Naive thymus-derived CD8-positive, alpha-beta T cell (primary cell): ENCODE measurements at places on chromosomes 7 and 10. TPM values are rescaled to one million over a fixed set of nuclear protein-coding genes. Genes with fewer than 3 reads are reported as not detected.

The WDFY4 gene
- 0.35 TPM for polyA plus RNA-seq

The RNF32 gene
- 0.34 TPM for polyA plus RNA-seq

The CREB5 gene
- polyA plus RNA-seq, result not detected

The CEP41 gene
- 54.8 TPM for polyA plus RNA-seq

The DNAH11 gene
- polyA plus RNA-seq, result not detected

GRCh38 chr10:101364721-101365120, 10.8 kb downstream of the BTRC start:
- no peak overlapping the region for H3K27ac ChIP-seq
- no peaks in the 10 kb centered on the region for H3K36me3 ChIP-seq
- H3K27me3 ChIP-seq, result no peaks in the 10 kb centered on the region

GRCh38 chr7:106220307-106220706, 64.5 kb downstream of the NAMPT start:
- H3K27me3 ChIP-seq, result peaks cover 6% of the 10 kb centered on the region
- no peak for DNase-seq
- no peaks in the 10 kb centered on the region for H3K36me3 ChIP-seq
- no peak overlapping the region for H3K27ac ChIP-seq
- H3K4me3 ChIP-seq, result no peak overlapping the region

GRCh38 chr7:30329716-30330115, 45.3 kb downstream of the ZNRF2 start:
- no peak overlapping the region for H3K4me3 ChIP-seq
- H3K27ac ChIP-seq, result no peak overlapping the region
- no peaks in the 10 kb centered on the region for H3K27me3 ChIP-seq
- peaks cover 83% of the 10 kb centered on the region for H3K4me1 ChIP-seq
- no peaks in the 10 kb centered on the region for H3K36me3 ChIP-seq

- H3K36me3 ChIP-seq, result no peaks in the 10 kb centered on the region
- no peak overlapping the region for H3K27ac ChIP-seq
- H3K4me3 ChIP-seq, result no peak overlapping the region
- H3K27me3 ChIP-seq, result peaks cover 18% of the 10 kb centered on the region
These were observed 14.2 kb upstream of the HPS1 start for GRCh38 chr10:98460837-98461499.

- peaks cover 31% of the 10 kb centered on the region for H3K27me3 ChIP-seq
- no peak overlapping the region for H3K4me3 ChIP-seq
- peaks cover 3% of the 10 kb centered on the region for H3K4me1 ChIP-seq
- H3K36me3 ChIP-seq, result no peaks in the 10 kb centered on the region
- no peak for DNase-seq
These were observed 47.9 kb upstream of the CNPY1 start for GRCh38 chr7:155594163-155594732.

DNA sequence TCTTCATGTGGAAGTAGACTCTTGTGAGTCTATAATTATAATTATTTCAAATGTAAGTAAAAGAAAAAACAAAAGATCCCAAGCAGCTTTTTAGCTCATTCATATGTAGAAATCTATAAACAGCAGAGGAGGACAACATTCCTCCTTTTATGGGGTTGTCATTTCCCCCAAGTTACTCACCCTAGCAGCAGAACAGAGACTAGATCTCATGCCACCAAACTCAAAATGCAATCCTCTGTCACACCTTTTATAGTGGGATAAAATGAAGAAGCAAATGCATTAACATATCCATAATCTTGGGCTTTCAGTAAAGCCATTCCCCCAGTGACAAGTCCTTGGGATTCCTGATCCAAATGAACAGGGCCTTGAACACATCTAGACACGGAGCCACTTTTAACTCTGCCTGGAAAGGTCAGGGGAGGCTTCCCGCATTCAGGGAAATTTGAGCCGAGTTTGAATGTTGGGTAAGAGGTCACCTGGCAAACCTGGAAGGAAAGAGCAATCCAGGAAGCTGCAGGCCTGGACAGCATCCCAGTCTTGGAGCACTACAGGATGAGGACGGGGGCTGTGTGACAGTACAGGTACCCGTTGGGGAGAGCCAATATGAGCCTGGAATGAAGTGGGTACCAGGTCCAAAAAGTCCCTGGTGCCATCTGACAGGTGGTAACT, 76.4 kb downstream of the DOCK4 start:
- no peaks in the 10 kb centered on the region for H3K36me3 ChIP-seq

DNA sequence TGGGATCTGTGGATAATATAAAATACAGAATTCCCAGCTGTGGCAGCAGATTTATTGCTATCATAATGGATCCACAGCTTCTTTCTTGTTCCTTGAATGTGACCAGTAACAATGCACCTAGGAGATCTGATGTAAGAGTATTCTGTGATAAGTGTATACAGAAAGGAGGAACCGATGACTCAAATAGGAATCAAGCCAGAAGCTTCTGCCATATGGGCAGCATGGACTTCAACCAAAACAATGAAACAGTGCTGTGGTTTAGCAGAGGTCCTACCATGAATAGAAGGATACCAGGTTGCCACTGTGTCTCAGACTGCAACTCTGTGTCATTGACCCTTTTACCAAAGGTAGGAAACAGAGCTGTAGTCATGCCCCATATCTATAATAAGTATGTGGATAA, 81.8 kb downstream of the PTPRZ1 start:
- no peaks in the 10 kb centered on the region for H3K27me3 ChIP-seq
- H3K36me3 ChIP-seq, result no peaks in the 10 kb centered on the region
- no peak for DNase-seq
- H3K4me1 ChIP-seq, result no peaks in the 10 kb centered on the region
- H3K4me3 ChIP-seq, result no peak overlapping the region
- H3K27ac ChIP-seq, result no peak overlapping the region

DNA sequence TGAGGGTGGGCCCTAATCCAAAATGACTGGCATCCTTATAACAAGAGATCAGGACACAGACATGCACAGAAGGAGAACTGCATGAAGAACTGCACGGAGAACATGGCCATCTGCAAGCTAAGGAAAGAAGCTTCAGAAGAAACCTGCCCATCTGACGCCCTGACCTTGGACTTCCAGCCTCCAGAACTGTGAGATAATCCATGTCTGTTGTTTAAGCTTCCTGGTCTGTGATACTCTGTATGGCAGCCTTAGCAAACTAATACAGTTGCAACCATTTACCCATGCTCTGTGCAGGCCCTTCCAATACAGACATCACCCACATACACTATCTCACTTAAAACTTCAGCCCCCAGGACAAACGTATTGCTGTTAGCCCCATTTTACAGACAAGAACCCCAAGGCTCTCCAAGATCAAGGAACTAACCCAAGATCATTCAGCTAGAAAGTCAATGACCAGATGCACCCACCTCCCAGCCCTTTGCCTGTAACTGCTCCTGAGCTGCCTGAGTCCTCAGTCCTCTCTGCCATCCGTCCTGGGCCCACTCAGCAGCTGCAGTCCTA, 39.7 kb downstream of the DLG5 start:
- no peaks in the 10 kb centered on the region for H3K36me3 ChIP-seq
- no peak for DNase-seq
- no peak overlapping the region for H3K27ac ChIP-seq
- H3K4me3 ChIP-seq, result no peak overlapping the region

DNA sequence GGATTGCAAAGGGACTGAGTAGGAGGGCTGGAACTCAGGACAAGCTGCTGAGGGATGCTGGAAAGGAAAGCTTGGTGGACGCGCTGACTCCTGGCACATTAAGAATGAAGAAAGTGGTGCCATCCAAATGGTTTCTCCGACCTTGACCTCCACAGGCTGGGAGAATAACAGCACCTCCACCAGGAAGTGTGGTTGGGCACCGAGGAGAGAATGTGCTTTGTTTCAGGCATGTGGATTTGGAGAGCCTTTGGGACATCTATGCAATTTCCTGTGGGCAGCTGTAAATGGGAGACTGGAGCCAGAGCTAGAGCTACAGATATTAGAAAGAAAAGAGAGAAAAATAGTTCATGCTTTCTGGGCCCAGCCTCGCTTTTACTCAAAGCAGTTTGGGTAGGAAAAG, 29.8 kb upstream of the HABP2 start:
- no peaks in the 10 kb centered on the region for H3K4me1 ChIP-seq
- H3K27ac ChIP-seq, result no peak overlapping the region
- DNase-seq, result no peak
- no peaks in the 10 kb centered on the region for H3K36me3 ChIP-seq
- no peak overlapping the region for H3K4me3 ChIP-seq

- DNase-seq, result no peak
- peaks cover 28% of the 10 kb centered on the region for H3K36me3 ChIP-seq
- H3K4me1 ChIP-seq, result peaks cover 44% of the 10 kb centered on the region
- H3K27me3 ChIP-seq, result no peaks in the 10 kb centered on the region
- H3K27ac ChIP-seq, result no peak overlapping the region
These were observed 130.3 kb upstream of the ASAH2 start for GRCh38 chr10:50381642-50382041.

DNA sequence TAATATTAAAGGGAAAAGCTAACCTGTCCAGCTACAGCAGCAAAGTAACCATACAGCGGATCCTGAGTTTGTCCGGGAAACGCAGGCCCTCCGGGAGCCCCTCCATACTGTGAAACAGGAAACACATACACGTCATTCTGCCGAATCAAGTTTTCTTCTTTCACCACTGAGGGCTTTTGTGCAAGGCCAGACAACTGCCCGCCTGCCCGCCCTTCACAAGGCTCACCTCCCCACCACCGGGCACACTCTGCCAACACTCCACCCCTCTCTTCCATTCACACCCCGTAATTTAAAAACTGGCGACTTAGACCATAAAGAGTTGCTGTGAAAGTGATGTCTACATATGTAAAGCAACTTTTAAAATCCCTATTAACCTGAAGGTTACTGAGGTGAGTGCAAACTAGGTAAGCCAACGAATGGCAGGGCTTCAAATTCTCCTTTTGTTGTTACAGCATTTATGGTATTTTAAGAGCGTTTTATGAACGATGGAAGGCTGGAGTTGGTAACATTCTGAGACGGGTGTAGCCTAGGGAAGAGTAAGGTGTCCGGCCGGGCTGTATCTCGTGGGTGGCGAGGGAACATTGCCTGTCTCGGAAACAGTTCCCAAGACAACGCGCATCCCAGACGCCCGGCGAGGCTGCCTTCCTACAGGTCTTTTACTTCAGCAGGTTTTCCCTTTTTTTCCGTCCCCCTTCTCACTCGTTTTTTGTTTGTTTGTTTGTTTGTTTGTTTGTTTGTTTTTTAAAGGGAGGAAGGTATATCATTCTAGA, 817 bp downstream of the SRI start:
- DNase-seq, result peak; percentile 39
- H3K27ac ChIP-seq, result peak overlapping the region; percentile 89
- peaks cover 46% of the 10 kb centered on the region for H3K4me1 ChIP-seq
- H3K27me3 ChIP-seq, result no peaks in the 10 kb centered on the region
- H3K36me3 ChIP-seq, result peaks cover 30% of the 10 kb centered on the region

- H3K4me3 ChIP-seq, result no peak overlapping the region
- H3K27ac ChIP-seq, result no peak overlapping the region
- DNase-seq, result no peak
- peaks cover 4% of the 10 kb centered on the region for H3K27me3 ChIP-seq
These were observed 10.4 kb upstream of the COL1A2 start for GRCh38 chr7:94384315-94384714.

GRCh38 chr7:116766881-116767280, 94.9 kb downstream of the MET start:
- no peaks in the 10 kb centered on the region for H3K36me3 ChIP-seq
- no peaks in the 10 kb centered on the region for H3K4me1 ChIP-seq
- H3K4me3 ChIP-seq, result no peak overlapping the region
- no peak for DNase-seq
- H3K27ac ChIP-seq, result no peak overlapping the region

DNA sequence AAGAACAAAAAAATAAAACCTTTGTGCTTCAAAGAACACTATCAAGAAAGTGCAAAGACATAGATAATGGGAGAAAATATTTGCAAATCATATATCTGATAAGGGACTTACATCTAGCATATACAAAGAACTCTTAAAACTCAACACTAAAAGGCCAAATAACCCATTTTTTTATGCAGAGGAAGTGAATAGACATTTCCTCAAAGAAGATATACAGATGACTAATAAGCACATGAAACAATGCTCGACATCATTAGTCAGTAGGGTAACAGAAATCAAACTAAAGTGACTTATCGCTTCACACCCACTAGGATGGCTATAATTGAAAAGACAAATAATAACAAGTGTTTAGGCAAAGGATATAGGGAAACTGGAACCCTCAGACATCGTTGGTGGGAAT, 78.0 kb downstream of the MALSU1 start:
- H3K36me3 ChIP-seq, result no peaks in the 10 kb centered on the region
- H3K27me3 ChIP-seq, result peaks cover 3% of the 10 kb centered on the region
- no peak overlapping the region for H3K4me3 ChIP-seq
- H3K4me1 ChIP-seq, result peaks cover 21% of the 10 kb centered on the region

- H3K36me3 ChIP-seq, result peaks cover 5% of the 10 kb centered on the region
- DNase-seq, result no peak
- H3K27me3 ChIP-seq, result no peaks in the 10 kb centered on the region
- no peak overlapping the region for H3K27ac ChIP-seq
- no peak overlapping the region for H3K4me3 ChIP-seq
These were observed 285.5 kb upstream of the TAC1 start for GRCh38 chr7:97446361-97446760.

- no peaks in the 10 kb centered on the region for H3K36me3 ChIP-seq
- no peaks in the 10 kb centered on the region for H3K27me3 ChIP-seq
- H3K27ac ChIP-seq, result no peak overlapping the region
- H3K4me3 ChIP-seq, result no peak overlapping the region
- H3K4me1 ChIP-seq, result peaks cover 4% of the 10 kb centered on the region
These were observed 31.5 kb downstream of the PIK3AP1 start for GRCh38 chr10:96688789-96689188.

DNA sequence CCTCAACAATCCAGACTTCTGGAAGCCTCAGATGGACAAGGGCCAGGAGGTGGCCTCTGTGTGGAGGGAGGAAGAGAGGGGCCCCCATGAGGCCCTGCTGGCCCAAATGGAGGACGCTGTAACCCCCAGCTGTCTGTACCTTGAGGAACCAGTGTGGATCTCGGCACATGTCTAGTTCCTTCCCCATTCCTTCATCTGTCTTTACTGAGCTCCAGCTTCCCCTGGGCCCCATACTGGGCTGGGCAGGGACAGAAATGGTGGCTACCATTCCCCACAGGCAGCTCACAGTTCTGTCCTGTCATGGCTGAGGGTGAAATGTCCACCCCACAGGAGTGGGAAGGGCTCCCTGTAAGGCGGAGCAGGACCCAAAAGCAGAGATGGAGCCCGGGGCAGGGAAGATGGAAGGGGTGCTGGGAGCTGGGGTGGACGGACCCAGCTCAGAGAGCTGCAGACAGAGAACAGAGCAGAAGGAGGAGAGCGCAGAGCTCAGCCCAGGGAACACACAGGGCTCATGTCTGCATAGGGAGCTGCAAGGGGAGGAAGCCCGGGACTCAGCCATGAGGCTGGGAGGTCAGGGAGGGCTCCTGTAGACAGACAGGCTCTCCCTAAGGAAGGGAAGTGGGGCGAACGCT, 22.8 kb downstream of the ANTXRL start:
- H3K36me3 ChIP-seq, result no peaks in the 10 kb centered on the region
- no peaks in the 10 kb centered on the region for H3K27me3 ChIP-seq
- H3K4me1 ChIP-seq, result no peaks in the 10 kb centered on the region
- no peak overlapping the region for H3K27ac ChIP-seq
- H3K4me3 ChIP-seq, result no peak overlapping the region

DNA sequence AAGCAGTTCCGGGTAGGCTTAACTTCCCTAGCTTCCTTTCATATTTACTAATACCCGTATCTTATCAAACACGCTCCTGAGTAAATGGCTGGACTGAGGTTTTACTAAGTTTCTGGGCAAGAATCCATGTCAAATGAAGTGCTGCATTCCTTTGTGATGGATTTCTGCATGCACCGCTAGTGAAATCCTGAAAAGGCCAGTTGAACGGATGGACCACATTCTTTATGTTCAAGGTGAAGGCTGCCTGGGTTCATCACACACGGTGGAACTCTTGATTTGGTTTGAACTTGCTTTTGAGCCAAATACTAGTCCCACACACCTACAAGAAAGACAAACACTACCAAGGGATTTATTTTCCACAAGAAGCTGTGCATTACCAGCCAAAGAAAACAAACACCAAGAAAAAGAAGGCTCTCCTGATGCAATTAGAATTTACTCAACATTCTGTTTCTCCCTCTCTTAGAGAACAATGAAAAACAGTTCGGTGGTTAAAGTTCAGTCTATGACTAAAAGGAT, 255.0 kb upstream of the SEMA3C start:
- no peaks in the 10 kb centered on the region for H3K27me3 ChIP-seq
- no peak for DNase-seq
- no peaks in the 10 kb centered on the region for H3K36me3 ChIP-seq
- H3K27ac ChIP-seq, result no peak overlapping the region
